ENCODE measurements at places on chromosomes 3 and 15.

DNA sequence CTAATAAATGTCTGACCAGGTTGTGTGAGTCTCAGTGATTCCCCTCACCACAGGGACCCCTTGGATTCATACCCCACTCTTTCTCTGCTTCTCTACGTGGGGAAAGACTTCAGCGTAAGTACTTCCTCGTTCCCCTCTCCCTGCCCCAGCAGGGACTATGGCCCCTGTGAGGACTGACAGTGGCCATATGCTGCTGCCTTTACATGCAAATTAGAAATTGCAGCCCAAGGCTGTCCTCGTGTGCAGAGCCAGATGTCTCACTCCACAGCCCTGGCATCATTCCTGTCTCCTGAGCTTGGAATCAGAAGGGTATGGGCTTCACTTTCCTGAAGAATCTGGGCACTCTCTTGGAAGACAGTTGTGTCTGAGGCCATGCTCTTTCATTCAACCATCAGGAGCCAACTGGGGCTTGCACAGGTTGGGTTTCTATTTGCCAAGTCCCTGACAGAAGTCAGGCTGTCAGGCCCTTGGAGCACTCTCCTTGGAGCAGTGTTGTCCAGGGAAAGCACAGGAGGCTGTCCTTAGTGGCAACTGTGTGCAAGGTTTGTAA is 30.5 kb upstream of the IQCF2 start:
- no peak for DNase-seq

DNA sequence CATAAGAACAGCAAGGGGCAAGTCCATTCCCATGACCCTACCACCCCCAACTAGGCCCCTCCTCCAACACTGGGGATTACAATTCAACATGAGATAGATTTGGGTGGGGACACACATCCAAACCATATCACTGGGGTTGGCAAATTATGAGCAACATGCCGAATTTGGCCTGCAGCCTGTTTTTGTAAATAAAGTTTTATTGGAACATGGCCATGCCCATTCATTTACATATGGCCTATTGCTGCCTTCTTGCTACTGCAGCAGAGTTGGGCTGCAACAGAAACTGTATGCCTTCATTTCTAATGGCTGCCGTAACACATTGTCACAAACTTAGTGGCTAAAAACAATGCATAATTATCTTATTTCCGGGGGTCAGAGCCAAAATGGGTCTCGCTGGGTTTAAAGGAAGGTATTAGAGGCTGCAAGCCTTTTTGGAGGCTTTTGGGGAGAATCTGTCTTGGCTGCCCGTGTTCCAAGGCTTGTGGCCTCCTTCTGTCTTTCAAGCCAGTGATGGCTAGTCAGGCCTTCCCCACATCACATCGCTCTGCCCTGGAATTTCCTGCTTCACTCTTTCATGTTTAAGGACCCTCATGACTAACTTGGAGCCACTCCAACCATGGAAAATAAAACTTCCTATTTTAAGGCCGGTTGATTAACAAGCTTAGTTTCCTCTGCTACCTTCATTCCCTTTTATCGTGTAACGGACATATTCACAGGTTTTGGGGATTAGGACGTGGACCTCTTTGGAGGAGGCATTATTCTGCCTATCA is 428.5 kb upstream of the PROK2 start:
- DNase-seq = no peak

- DNase-seq = no peak
Measured at GRCh38 chr3:18634461-18634860, 209.3 kb upstream of the SATB1 start.

DNA sequence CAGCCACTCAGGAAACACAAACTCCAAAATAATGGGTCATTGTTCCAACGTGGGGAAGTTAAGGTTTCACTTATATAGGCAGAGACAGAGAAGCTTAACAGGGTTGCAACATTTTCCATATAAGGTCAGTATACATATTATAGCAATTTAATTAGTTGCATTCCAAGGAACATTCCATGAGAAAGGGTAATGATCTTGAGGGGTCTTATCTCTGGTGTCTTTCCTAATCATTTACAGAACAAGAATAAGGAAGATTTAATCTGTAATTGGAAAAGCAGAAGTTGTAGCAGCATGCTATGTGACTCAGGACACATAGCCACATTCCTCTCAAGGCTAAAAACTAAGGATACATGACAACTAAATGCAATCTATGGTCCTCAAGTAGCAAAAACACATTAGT is 4.9 kb downstream of the MNS1 start:
- no peak for DNase-seq

- no peak for DNase-seq
Measured at GRCh38 chr3:19029837-19030521, 118.3 kb upstream of the KCNH8 start.

DNA sequence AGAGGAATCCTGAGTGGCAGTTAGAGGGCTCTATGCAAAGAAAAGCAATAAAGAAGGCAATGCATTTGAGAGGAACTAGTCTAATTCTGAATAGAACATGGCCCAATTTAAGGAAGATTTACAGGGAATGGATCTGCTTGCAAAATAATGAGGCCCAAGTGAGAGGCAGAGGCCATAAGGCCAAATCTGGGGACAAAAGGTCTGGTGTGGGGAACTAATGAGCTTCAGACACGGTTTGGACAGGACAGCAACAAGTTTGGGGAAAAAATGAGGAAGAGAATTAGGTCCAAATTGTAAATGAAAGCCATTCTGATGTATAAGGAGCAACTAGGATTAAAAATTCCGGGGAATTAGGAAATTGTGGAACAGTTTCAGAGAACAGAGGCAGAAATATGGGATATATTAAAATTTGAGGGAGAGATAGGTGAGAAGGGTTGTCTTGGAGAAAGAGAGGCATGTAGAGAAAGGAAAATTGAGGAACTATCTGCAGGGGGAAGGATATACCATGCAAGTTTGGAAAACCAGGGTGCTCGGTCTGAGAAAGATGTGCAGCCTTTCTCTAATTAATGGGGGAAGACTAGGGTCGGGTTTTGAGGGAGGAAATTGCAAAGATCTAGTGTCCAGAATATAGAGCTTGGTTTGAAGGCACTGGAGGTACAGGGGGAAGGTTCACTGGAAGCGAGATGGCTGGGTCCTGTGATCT is 73.8 kb downstream of the RBPMS2 start:
- DNase-seq = no peak

- no peak for DNase-seq
Measured at GRCh38 chr15:31758126-31758525, 272.2 kb upstream of the CHRNA7 start.
